ENCODE measurements at places on chromosomes 5 and 9. TPM values are rescaled to one million over a fixed set of nuclear protein-coding genes. Genes with fewer than 3 reads are reported as not detected.
A peak's percentile ranks its signal among the peaks of the same experiment; 100 is the strongest.

- DNase-seq, result no peak
Measured at GRCh38 chr9:3477236-3477834, 48.5 kb downstream of the RFX3 start.

DNA sequence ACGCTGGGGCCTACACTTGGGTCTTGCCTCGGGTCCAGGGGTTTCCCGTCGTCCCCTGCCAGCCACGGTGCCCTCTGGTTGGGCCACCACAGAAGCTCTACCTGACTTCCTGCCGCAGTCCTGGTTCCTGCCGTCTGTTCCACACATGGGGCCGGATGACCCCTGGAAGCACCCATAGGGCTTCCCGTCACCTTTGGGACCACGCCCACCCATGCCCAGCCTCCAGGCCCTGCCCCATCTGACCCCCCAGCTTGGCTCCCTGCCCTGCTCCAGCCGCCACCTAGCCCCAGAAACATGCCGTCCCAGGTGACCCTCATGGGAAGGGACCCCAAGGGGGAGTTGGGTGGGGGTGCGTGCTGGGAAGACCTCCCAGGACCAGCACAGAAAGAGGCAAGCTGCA, 13.7 kb downstream of the MRPL36 start:
- DNase-seq, result no peak

- no peak for DNase-seq
Measured at GRCh38 chr5:165057145-165057544, 1551.7 kb downstream of the MAT2B start.

GRCh38 chr9:6212722-6213375, 2.8 kb upstream of the IL33 start:
- no peak for DNase-seq

DNA sequence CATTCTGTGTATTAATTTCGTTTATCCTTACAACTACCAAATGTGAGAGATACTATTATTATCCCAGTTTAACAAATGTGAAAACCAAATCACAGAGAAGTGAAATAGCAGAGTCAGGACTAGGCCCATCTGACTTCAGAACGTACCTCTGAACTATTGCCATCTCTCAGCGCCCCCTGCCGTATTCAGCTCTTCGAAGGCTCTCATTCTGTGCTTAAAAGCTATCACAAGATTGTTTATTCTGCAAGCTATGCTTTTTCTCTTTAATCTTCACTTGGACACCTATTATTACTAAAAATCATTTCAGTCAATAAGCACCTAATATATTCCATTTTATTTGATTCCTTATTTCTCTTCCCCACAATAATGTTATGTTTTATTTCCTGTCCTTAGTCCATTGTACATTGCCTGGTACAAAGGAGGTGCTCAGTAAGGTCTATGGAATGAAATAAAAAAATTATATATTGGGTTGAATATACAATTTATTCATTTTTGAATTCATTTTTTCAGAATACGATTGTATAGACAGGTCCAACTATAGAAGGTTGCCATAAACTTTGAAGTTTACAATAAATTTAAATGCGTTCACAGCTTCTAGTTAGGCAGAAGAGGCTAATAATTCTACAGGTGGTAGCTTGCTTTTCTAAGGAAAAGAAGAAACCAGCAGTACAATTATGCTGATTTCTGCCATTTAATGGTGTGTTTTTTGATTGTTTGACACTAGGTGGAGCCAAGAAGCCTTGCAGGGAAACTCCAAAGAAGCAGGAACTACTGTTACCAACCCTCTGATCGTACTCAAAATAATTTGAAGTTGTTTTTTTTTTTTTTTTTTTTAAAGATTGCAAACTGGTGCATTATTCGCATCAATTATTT, 202.2 kb upstream of the DMRTA1 start:
- no peak for DNase-seq

DNA sequence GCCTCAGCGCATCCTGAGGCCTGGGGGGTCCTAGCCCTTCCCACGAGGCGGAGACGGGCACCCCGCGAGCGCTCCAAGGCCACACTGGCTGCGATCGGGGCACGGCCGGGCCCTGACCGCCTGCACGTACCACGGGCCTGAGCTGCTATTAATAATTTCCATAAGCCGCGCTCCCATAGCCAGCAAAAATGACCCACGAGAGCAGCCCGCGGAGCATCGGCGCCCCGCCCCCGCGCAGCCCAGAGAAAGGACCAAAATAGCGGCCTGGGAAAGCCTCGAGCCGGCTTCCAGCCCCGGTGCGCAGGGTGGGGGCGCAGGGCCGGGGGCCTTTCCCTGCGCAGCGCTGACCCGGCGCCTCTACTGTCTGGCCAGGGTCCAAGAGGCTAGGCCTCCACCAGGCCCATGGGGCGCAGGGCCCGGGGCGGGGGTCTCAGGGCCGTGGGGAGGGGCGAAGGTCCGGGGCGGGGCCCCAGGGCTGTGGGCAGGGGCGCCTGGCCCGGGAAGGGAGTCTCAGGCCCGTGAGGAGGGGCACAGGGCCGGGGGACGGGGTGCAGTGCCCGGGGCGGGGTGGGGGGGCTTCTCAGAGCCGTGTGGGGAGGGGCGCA, 54.4 kb downstream of the EXD3 start:
- no peak for DNase-seq

- DNase-seq, result no peak
Measured at GRCh38 chr5:27048510-27048909, 10.1 kb upstream of the CDH9 start.

- DNase-seq, result no peak
Measured at GRCh38 chr5:149544028-149544420, 7.2 kb downstream of the CSNK1A1 start.

DNA sequence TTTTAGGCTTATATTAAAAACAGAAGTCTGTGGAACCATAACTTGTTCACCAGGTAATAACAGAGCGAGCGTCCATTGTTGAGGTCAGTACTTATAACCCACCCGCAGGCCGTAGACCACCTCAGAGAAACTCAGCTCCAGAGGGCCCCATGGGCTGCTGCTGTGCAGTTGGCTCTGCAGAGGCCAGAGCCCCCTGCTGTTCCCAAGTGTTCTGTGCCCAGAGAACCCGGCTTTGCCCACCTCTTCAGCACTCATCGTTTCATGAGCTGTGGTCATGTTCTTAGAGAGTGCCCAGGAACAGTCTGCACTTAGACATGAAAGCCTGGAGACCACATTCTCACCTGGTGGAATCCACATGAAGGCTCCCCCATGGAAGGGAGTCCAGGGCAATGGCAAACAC, 50.4 kb upstream of the SLC2A8 start:
- DNase-seq, result no peak

- no peak for DNase-seq
Measured at GRCh38 chr5:170290498-170290897, 7.1 kb downstream of the LCP2 start.

DNA sequence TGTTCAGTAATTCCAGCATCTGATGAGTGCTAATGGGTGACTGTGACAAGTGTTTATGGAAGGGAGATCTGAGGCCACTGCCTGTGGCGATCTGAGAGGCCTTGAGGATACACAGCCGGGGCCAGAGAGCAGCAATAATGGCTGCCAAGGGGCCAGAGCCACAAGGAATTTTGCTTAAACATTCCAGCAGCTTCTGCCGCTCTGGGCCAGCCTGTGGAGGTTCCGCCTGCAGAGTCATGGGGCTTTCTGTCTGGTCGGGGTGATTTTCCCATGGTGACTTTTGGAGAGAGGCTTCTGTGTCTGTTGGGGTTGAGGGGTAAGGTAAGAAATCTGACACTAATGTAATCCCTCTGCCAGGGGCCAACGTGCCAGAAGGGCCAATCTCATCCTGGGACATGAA, 353.5 kb downstream of the ADAMTS6 start:
- no peak for DNase-seq

GRCh38 chr5:169913479-169913878, 66.8 kb downstream of the INSYN2B start:
- no peak for DNase-seq

- no peak for DNase-seq
Measured at GRCh38 chr5:90050103-90050502, 359.5 kb downstream of the CETN3 start.

DNA sequence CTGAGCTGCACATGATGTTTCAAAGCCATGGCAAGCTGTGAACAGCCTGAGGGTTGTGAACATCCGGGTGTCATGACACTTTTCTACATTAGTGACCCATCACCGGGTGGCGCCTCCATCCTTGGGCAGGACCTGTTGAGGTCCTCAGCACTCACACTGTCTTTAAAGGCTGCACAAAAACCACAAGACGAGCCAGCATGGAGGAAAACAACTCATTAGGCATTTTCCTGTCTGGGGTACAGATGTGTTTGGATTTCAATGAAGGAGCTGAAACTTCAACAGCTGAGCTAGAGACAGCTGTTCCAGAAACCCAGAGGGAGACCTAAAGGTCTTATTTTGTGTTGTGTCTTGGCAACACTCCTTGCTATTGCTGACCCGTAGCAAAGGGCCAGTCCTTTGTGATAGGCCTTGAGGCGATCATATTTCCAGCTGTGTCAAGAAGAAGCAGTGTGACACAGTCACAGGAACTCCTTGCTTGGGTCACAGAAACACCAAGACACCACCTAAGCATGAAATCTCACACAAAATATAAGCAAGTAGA, 151.8 kb upstream of the VLDLR start:
- DNase-seq, result peak; percentile 67

DNA sequence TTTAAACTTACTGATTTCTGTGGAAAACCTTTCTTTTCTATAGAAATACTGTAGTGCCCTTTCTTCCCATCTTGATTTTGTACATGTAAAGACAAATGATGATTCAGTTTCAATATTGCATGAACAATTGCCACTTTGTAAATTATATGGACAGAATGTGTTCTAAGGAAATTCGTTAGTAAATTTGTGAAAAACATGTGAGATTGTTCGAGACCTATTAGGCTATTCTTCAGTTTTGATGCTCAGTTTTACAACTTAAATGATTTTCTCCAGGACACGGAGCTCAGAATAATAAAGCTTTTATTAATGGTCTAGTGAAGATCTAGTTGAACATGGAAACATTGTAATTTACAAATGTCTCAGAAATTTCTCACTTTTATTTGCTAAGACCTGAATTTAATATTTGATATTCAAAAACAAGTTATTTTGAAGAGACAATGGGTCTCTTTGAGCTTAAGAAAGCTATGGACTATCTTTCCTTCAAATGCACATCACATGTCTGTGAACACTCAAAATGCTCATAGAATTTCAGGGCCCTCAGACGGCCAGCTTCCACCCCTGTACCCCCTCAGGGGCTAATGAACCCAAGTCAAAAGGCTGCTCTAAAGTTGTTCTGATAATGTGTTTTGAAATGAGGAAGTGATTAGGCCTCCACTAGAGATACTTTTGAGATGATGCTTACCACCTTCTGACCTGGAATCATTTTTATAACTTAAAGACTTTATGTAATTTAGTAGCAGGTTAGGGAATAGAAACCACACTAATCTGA, 54.1 kb upstream of the FSD1L start:
- no peak for DNase-seq

GRCh38 chr5:45508135-45508534, 188.0 kb downstream of the HCN1 start:
- no peak for DNase-seq

GRCh38 chr5:172410160-172410559, 44.2 kb downstream of the SH3PXD2B start:
- no peak for DNase-seq

GRCh38 chr5:38240212-38240611, 18.1 kb upstream of the EGFLAM start:
- DNase-seq, result no peak

DNA sequence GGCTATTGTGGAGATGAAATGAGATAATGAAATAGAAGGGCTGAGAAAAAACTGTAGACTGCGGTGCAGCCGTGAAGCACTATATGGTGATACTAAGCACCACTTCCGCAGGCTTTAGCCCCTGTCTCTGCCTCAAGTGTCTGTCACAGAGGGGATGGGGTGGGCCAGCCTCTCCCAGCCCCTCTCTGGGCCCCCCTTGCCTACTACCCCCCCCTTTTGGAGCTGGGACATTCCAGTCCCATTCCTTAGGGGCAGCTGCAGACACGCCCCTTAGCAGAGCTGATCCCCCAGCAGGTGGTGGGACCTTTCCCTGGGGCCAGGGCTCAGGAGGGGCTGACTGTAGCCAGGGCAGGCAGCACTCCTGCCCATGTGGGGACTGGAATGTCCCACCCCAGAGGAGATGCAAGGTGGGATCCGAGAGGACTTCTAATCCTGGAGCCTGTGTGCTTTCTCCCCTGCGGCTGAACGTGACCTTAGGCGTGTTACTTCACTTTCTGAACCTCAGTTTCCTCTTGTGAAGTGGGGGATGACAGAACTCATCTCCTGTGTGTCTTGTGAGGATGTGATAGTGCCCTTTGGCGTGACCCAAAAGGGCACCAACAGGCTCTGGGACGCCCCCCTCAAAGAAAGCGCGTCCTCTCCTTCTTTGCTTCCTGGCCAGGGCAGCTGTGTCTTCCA, 1.9 kb downstream of the N4BP3 start:
- DNase-seq, result no peak

CDX1 gene
- 0.54 TPM for polyA plus RNA-seq

SPINK7 gene
- polyA plus RNA-seq, result 0.27 TPM

SPATA9 gene
- polyA plus RNA-seq, result 1.2 TPM

MCTP1 gene
- 5.6 TPM for polyA plus RNA-seq

FRRS1L gene
- polyA plus RNA-seq, result 3.1 TPM

SPTLC1 gene
- polyA plus RNA-seq, result 93.8 TPM

CEP72 gene
- polyA plus RNA-seq, result 7.6 TPM

Measured in right renal cortex interstitium (tissue), 3 donors.